ENCODE measurements at places on chromosomes 3 and 15.

GRCh38 chr15:90009301-90010022 lies 8.3 kb downstream of the ZNF710 start:
- DNase-seq = no peak

- no peak for DNase-seq
Measured at GRCh38 chr15:42502477-42502876, 7.0 kb downstream of the SNAP23 start.

GRCh38 chr15:43881944-43882343 lies 55.1 kb downstream of the WDR76 start:
- DNase-seq = no peak

GRCh38 chr3:50111757-50112156 lies 23.0 kb downstream of the RBM5 start:
- DNase-seq = no peak

GRCh38 chr3:50251220-50251619 lies 15.2 kb downstream of the GNAI2 start:
- no peak for DNase-seq

GRCh38 chr3:158918008-158918407 lies 116.2 kb downstream of the MFSD1 start:
- peak; percentile 4 for DNase-seq

DNA sequence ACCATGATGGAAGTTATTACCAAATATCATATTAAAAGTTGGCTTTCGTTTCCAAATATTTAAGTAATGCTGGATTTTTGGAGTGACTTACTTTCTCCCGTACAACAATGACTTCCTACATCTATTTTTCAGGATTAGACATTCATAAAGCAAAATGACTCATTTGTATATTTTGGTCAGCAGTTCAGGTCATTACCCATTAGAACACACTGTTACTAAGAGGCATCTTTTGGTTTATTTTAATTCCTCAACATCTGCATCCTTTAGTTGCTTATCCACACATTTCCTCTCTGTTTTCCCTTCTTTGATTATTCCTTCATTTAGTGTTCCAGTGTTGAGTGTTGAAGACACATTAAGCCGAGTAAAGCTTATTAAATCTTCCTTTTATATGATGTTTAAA lies 348.2 kb downstream of the NAALADL2 start:
- no peak for DNase-seq

DNA sequence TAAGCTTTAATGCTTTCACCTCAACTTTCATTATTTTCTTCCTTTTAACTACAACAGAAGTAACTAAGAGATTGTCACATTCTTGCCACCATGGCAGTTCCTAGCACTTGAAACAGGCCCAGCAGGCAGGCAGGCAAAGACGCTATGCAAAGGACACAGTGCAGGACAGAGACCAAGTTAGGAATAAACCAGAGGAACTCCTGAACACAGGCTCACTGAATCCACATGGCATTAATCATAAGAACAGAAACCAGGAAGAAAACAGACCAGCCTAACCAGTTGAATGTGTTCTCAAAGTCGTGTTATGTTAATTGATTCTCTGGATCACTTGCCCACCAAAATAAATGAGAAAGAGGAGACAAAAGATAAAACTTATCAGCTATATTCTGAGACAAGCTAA lies 397.6 kb downstream of the TBL1XR1 start:
- DNase-seq = no peak

DNA sequence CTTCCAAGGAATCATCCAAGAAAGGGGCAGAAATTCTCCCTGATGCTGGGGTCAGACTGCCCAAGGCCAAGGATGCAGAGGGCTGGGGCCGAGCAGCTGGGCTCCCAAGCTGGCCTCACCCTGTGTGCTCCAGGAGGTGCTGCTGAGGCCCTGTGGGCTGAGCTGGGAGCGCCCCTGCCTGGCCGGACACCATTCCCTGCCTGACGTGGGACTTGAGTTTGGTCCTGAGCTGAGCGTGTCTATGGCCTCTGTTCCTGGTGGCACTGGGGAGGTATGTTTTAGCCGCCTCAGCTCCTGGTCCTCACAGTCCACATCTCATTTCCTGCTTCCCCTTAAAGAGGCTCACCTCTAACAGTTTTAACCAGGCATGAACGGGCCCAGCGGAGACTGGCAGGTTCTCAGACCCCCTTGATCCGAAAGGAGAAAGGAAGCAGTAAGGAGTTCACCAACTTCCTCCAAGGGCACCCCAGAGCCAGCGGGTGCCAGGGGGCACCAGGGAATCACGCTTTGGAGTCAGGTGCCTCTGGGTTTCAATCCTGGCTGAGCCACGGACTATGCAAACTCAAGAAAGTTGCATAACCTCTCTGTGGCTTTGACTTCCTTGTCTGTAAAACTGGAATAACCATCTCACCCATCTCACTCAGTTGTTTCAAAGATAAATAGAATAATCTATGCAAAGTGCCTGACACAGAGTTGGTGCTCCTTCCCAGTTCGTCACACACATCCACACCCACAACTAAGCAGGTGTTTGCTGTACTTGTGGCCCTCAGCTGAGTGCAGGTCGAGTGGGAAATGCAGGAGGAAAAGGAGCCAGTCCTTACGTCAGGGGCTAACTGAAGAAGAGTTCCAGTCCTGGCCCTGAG lies 48.6 kb downstream of the SLC12A8 start:
- no peak for DNase-seq

- no peak for DNase-seq
Measured at GRCh38 chr3:135918600-135918999, 46.9 kb upstream of the PPP2R3A start.

DNA sequence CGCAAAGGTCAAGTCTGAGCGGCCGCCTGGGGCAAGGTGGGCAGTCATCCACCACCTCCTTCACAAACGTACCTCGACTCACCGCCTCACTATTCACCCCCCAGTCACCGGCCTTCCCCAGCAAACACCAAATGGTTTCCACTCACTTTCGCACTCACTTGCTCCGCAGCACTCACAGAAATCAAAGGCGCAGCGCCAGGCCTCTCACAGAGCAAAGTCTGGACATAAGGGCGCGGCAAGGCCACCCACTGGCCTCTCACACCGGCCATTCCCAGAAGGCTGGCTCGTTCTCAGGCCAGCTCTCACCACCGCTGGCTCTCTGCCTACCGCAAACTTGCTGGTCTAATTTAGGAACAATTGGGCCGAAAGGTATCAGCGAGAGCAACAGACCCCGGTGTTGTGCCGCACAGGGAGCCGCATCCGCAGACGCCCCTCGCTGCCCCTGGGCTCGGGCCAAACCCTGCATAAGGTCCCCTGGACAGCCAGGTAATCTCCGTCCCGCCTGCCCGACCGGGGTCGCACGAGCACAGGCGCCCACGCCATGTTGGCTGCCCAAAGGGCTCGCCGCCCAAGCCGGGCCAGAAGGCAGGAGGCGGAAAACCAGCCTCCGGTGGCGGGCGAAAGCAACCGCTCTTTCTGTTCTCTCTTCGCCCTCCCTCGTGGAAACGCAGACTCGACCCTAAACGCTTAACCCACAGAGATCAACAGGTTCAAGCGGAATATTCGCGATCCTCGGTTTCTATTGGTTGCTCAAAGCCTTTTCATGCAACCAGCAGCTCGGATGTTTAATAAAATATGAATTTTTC lies 2.9 kb downstream of the SHOX2 start:
- DNase-seq = no peak

- no peak for DNase-seq
Measured at GRCh38 chr3:38985981-38986380, 65.8 kb downstream of the SCN11A start.

- no peak for DNase-seq
Measured at GRCh38 chr3:150299201-150299600, 108.9 kb upstream of the TSC22D2 start.

- no peak for DNase-seq
Measured at GRCh38 chr3:48938156-48938555, 19.5 kb downstream of the ARIH2 start.

DNA sequence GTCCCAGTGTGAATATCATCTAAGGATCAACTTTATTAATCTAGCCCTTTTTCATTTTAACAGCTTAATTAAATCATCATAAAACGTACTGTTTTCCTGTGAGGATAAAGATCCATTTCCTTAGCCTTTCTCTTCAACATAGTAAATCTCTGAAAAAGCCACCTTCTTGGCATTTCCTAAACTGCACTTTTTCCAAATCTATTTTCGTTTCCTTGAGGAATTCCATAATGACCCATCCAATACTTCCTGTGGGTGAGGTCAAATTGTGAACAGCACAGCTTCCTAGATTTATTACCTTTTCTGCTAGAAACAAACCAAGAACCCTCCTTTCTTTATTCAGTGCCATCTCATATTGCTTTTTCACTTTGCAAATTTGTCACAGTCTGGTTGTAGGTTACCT lies 129.4 kb upstream of the CNTN4 start:
- DNase-seq = no peak

DNA sequence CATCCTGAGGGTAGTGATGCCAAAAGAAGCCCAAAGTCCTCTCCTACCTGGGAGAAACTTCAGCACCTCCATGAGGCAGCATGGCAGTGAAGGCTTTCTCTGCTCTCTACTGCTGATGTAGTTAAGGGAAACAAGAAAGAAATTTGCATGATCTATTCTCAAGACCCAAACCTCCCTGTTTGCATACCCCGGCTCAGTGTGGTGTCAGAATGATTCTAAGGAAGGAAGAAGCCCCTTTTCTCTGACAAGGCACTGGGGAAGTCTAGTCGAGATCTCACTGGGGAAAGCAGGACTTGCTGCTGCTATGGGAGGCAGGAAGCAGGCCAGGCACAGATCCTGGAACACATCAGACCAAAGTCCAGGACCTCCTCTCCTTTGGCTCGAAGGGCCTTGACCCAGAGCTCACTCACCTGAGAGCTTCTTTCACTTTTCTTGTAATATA lies 89.4 kb upstream of the ICE2 start:
- DNase-seq = no peak

DNA sequence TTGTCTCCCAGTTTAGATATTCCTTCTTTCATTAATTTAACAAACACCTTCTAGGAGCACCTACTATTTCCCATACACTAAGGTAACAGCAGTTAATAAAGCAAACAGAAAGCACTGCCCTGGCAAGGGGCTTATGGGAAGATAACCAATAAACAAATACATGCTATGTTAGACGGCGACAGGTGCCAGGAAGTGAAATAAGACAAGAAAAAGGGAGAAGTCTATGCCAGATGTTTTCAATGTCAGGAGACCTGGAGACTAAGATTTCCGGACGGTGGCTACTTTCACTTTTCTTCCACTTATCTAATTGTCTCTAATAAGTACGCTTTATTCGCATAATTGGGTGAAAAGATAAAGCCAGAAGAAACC lies 32.5 kb upstream of the ZNF445 start:
- no peak for DNase-seq

DNA sequence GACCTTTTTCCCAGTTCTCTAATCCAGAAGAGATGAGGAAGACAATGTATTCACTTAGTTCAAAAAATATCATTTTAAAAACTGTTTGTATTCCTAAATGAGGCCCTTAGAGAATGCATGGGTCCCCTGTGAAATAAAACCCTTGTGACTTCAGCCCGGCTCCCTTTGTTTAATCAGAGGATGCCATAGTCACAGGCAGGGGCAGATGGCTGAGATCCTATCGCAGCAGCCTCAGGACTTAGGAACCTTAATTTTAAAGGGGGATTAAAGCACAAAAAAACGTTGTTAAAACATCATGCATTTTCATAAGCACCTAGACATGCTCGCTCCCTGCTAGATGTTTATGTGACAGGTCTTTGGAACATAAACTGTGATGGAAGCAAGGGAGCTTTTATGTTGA lies 176.6 kb downstream of the IL20RB start:
- no peak for DNase-seq

DNA sequence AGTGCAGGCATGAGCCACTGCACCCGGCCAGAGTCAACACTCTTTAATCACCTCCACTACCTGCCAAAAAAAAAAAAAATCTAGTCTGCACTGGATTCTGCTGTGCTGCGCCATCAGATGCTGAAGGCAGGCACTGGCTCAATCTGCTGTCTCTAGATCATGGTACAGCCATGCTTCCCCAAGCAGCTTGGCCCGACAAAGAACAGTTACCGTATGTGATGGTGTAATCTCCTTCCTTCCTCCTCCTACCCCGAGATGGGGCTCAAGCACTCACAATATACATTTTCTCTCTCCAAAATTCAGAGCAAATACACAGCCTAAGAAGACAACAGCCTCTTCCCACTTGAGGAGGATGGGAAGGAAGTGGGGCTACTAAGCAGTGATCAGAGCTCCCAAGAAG lies 45.1 kb downstream of the DAPK2 start:
- DNase-seq = peak; percentile 30

GRCh38 chr3:123611082-123611481 lies 26.2 kb upstream of the HACD2 start:
- DNase-seq = no peak

DNA sequence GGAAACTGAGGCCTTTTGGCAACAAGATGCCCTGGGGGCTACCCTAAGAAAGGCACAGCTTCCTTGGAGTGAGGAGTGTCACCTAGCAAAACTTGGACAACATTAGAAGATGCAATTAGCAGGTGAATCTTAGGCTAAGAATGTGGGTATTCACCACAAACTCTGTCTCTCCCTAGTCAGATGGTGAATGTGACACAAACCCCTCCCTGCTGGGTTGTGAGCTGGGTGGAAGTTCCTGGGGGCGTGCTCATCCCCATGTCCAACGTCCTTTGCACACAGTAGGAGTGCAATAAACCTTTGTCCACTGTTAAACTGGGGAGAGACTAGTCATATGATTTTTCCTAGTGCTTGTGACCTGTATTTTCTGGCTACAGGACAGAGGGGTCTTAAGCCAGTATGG lies 67.1 kb upstream of the SH3GL3 start:
- no peak for DNase-seq

DNA sequence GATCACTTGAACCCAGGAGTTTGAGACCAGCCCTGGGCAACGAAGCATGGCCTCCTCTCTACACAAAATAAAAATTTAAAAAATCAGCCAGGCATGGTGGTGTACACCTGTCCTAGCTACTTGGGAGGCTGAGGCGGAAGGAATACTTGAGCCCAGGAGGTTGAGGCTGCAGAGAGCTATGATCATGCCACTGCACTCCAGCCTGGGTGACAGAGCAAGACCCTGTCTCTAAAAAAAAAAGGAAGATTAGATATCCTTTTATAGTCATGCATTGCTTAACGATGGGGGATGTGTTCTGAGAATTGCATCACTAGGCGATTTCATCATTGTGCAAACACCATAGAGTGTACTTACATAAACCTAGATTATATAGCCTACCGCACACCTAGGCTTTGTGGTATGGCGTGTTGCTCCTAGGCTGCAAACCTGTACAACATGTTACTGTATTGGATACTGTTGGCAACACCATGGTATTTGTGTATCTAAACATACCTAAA lies 12.6 kb downstream of the ALAS1 start:
- DNase-seq = no peak
